ENCODE measurements at places on chromosomes 6 and 20.

DNA sequence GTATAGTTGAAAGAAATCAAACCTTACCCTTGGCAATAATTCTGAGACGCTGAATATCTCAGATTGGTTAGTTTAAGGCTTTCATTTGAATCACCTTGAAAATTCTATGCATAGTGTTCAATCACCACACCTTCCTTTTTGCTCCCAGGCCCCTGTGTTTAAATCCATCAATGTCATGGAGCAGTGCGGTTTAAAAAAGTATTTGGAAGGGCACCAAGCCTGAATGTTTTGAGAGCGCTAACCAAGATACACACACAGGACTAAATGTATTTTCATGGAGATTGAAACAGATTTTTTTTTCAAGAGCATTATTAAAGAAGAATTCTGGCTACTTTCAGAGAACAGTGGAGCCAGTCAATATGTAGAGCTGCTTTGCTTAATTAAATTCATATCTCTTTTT lies 195.7 kb downstream of the CENPW start:
- DNase-seq, result no peak

- no peak for DNase-seq
These were observed 54.7 kb upstream of the PDE7B start for GRCh38 chr6:135796643-135797305.

GRCh38 chr6:114989279-114989964 lies 646.6 kb upstream of the HS3ST5 start:
- DNase-seq, result peak; percentile 68

DNA sequence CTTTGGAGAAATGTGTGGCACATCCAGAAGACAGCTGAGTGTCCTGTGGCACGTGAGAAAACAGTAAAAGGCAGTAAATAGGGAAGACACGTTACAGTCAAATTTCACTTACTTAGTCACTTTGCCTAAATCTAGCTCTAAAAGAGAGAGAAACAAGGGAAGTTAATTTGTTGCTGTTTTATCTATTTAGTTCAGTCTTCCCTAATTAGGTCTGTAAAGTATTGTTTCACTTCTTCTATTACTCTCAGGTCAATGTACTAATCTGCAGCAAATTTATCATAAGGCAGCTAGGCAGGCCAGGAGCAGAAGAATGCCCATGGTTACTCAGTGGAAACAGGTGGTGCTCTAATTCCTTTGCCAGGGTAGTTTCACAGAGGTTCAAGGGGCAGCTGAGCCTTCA lies 124.3 kb upstream of the CNR1 start:
- DNase-seq, result no peak

DNA sequence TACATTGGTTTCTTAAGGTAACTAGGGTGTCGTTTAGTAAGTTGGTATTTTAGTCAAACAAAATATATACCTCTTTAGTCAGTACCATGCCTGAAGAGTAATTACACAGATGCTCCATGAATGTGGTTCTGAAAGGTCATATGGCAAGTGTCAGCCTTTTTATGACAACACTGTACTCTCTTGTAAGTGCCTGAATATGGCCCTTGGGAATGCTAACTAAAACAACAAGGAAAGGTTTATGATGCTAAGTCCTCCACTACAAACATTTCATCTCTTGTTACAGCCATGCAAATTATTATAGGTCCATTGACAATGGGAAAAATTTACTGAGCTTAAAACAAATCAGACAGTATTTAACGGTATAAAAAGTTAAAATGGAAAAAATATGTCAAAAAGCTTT lies 39.0 kb upstream of the SUPT3H start:
- DNase-seq, result no peak

DNA sequence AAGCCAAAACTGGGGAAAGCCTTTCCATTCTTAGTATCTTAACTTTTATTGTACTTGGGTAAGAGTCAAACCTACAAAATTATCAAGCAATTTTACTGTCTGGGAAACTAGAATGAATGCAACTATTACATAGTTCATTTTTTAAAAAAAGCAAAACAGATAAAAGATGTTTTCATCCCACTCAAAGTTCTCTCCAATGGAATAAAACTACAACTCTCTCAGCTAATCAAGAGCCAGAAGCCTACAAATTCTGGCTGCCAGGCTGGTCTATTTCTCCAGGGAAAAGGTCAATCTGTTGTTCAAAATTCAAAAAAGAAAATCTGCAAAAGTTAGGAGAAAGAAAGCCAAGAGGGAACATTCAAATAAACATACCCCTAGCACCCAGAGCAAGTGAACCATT lies 56.2 kb downstream of the COL12A1 start:
- DNase-seq, result no peak

DNA sequence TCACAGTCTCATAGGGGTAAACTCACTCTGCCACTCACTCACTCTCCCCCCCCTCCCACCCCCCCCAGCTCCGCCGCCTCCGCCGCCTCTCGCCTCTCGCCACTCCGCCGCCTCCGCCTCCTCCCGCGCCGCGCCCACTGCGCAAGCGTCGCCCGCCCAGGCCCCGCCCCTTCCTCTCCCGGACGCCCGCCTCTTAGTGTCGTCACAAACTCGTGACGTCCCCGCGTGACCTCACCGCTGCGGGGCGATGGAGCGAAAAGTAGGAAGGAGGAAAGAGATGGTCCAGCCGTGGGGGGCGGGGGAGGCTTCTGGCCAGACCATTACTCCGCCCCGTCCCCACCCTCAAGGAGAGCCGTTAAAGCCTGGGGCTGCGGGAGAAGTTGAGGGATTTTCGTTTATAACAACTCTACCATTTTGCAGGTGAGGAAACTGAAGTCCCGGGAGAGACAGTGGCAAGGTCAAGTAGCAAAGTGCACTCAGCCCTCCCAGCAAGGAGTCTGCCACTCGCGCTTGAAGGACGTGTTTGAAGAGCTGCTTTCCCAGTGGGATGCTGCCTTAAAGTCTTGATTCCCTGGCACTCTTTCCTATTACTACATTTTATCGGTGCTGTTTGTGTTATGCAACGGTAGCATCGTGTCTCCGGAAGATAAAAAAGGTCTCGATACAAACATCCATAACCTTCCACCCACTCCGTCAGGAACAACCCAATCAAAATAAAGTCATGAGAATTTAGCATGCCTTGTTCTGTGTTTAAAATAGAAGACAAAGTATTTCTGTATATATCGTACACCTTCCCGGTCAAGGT lies at the start of gene ILRUN:
ILRUN (minus strand) TSS at position 29 of the 805 bp plus-strand sequence. CDS start 164 bp downstream, outside the sequence.
- DNase-seq, result peak; percentile 89

- DNase-seq, result no peak
These were observed 166.9 kb upstream of the RNF24 start for GRCh38 chr20:4181956-4182945.

GRCh38 chr20:19783966-19784401 lies 25.9 kb downstream of the RIN2 start:
- no peak for DNase-seq
